CD4-positive, alpha-beta T cell treated with Interleukin-17A for 1 hour (primary cell): ENCODE measurements at places on chromosomes 3 and 15.

DNA sequence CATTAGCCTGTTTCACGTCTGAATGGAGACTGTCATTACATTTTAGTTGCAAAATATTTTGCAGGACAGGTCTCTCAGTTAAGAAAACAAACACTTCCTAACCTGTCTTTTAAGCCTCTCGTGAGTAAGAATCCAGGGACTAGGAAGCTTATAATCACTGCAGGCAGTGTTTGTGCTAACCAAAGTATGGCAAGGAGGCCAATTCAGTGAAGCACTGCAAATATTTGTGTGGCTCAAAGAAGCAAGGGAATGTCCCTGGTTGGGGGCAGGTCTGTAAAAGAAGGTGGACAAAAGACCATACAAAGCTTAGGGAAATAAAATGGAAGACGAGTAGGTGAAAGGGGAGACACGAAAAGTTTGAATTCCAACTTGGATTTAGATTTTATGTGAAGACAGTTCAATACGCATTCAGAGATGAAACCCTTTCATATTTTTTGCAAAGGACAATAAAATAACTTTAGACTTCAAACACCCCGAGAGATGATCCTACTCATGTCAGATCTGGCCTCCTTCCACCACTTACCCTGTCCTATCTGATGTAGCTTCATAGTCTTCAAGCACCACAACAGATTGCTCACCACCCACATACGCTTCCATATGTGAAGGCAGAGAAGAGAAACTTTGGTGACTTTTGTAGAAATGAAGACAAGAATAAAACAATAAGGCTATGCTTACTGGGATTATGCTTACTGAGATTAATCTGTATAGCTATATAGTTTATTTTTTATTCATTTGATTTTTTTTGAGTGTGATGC, 240.9 kb downstream of the TUSC7 start:
- DNase-seq, result no peak

DNA sequence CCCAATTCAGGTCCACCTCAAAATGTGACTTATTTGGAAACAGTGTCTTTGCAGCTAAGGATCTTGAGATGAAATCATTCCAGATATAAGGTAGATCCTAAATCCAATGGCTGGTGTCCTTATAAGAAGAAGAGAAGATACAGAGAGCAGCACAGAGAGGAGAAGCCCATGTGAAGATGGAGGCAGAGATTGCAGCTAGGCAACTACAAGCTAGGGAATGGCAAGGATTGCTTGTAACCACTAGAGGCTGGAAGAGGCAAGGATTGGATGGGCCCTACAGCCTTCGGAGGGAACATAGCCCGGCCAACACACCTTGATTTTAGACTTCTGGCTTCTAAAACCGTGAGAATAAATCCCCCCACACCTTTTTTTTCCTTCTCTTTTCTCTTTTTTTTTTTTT, 38.5 kb downstream of the SYN2 start:
- DNase-seq, result no peak

DNA sequence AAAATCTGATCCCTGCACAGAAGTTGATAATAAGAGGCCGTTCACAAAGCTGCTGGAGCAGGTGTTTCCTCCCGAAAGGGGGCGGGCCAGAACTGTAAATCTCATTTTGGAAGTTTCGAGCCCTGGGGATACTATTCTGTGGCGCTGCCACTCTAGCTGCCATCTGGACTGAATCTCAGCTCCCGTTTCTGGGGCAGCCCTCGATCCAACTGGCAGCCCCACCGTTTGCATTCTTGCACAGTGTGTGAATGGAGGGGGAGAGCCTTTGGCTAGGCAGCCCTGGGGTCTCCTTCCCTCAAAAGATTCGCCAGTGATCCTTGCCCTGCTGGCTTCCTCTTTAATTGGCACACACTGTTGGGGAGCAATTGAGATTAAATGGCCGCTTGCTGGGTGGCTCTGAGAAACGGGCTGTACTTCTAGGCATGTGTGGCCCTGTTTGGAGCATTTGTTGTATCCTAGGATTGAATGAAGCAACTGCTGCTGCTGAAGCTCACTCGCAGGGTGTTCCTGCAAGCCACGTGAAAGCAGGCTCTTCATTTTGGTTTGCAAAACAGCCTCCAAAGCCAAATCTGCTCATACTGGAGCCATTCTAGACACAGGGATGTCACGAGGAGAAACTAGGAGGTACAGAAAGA, 57.2 kb upstream of the TOPAZ1 start:
- no peak for DNase-seq

GRCh38 chr3:57545636-57546268, 1.6 kb upstream of the DNAH12 start:
- DNase-seq, result no peak

GRCh38 chr3:130900959-130901358, 7.1 kb downstream of the ATP2C1 start:
- no peak for DNase-seq
